Lower lobe of right lung (tissue), 2 donors: ENCODE measurements at places on chromosomes 2 and 18. TPM values are rescaled to one million over a fixed set of nuclear protein-coding genes. Genes with fewer than 3 reads are reported as not detected.

The THSD7B gene
- total RNA-seq = 0.38 TPM

- no peak for DNase-seq
These were observed 51.4 kb downstream of the KCNF1 start for GRCh38 chr2:10963155-10963554.

The KIAA2012 gene
- total RNA-seq = 2.8 TPM

The RSAD2 gene
- 21.9 TPM for total RNA-seq

GRCh38 chr2:27025861-27026851 is 6.6 kb upstream of the TMEM214 start:
- no peak for DNase-seq

GRCh38 chr18:74190086-74190485 is 41.8 kb downstream of the TIMM21 start:
- DNase-seq = no peak
